ENCODE measurements at places on chromosomes 2 and 18.

DNA sequence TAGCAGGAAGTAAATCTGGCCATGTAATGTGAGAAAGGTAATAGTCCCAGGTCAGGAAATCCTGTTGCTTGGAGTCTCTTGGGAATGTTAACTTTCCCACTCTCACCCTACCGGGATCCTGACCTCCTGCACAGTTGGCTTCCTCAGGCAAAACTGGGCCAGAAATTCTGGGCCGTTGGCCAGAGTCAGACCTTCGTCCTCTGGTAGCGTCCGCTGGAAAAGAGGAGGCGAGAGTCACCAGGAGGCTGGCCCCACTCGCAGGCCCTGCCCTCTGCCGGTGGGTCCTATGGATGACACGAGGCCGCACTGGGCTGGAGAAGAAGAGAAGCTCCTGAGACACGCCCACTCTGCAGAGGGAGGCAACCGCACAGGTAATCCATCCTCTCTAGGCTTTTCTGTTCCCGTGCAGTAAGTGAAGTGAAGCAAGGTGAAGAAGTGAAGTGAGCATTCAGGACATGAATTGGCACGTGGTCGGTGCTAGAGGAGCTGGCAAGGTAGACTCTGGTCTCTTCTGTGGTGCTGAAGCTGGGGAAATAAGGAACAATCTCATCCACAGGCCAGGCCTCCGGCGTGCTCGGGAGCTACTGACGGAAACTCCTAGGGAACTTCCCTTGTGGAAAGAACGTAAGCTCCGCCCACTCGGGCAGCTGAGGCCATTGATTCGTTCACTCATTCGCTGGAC is 182.7 kb upstream of the GLI2 start:
- peak; percentile 48 for DNase-seq

- DNase-seq: no peak
These were observed 112.0 kb upstream of the THOC1 start for GRCh38 chr18:379681-380330.

- DNase-seq: peak; percentile 65
These were observed 188.6 kb upstream of the FN1 start for GRCh38 chr2:215624423-215624829.

DNA sequence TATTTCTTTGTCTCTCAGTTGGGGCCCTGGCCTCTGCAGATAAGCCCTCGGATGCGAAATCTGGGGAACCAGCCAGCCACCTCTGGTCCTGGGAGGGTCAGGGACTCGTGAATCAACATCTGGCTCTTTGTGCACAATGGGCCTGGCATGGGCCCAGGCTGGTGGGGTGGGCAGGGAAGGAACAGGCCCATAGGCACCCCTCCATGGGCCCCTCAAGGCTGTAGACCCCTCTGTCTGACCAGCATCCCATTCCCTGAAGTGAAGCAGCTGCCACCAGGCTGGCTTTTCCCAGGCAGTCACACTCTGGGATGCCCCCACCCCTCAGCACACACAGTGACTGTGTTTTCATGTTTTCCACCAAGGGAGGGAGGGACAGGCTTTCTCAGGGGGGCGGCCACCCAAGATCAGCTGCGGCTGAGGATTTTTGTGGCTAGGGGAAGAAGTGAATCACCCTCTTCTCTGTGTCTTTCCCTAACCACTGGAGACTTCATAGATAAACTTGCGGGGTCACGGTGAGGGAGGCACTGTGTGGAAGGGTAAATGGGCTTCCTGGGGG is 166.0 kb downstream of the AGAP1 start:
- DNase-seq: peak; percentile 85

GRCh38 chr18:57666818-57667497 is 45.3 kb upstream of the NARS1 start:
- DNase-seq: peak; percentile 28

DNA sequence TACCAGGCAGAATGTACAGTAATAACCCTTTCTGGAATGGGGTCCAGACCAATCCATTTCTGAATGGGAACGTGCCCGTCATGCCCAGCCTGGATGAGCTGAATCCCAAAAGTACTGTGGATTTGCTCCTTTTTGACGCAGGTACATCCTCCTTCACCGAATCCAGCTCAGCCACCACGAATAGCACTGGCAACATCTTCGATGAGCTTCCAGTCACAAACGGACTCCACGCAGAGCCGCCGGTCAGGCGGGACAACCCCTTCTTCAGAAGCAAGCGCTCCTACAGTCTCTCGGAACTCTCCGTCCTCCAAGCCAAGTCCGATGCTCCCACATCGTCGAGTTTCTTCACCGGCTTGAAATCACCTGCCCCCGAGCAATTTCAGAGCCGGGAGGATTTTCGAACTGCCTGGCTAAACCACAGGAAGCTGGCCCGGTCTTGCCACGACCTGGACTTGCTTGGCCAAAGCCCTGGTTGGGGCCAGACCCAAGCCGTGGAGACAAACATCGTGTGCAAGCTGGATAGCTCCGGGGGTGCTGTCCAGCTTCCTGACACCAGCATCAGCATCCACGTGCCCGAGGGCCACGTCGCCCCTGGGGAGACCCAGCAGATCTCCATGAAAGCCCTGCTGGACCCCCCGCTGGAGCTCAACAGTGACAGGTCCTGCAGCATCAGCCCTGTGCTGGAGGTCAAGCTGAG is 89.6 kb downstream of the SH3BP4 start:
- no peak for DNase-seq

GRCh38 chr2:55743583-55743982 is 49.9 kb upstream of the PNPT1 start:
- peak; percentile 69 for DNase-seq

- no peak for DNase-seq
These were observed 30.6 kb upstream of the GCC2 start for GRCh38 chr2:108418416-108418815.

- DNase-seq: no peak
These were observed 27.2 kb upstream of the MYCN start for GRCh38 chr2:15913146-15913545.

GRCh38 chr2:75655861-75656260 is 9.3 kb downstream of the MRPL19 start:
- DNase-seq: peak; percentile 12

- DNase-seq: no peak
These were observed 131.0 kb downstream of the PHLPP1 start for GRCh38 chr18:62846313-62846712.

GRCh38 chr2:173402405-173402974 is 47.8 kb downstream of the CDCA7 start:
- DNase-seq: peak; percentile 85

- DNase-seq: peak; percentile 27
These were observed 48.9 kb upstream of the AAK1 start for GRCh38 chr2:69692424-69692823.

GRCh38 chr2:186946896-186947467 is 98.0 kb upstream of the ZSWIM2 start:
- no peak for DNase-seq

GRCh38 chr2:118721817-118722551 is 125.5 kb downstream of the EN1 start:
- no peak for DNase-seq
